ENCODE measurements at places on chromosomes 12 and 14.

GRCh38 chr14:67962215-67962644, 142.7 kb downstream of the RAD51B start:
- DNase-seq, result no peak

DNA sequence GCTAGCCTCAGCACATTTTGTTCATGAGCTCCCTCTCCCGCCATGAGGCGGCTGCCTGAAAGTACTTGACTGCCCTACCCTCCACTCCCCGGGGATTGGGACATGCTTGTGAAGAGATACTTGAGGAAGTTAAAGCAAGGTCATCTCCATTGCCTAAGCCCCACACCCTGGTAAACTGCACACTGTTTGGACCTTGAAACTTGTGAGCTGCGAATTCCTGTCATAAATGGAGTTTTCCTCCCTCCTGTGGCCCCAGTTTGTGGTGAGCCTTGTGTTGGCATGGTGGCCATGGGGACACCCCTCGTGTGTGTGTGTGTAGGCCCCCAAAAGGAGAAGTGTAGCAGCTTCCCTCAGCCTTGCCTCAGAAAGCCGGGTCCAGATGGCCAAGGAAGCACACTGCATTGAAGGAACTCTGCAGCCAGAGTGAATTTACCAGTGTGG, 395.5 kb downstream of the ZFP36L1 start:
- no peak for DNase-seq

DNA sequence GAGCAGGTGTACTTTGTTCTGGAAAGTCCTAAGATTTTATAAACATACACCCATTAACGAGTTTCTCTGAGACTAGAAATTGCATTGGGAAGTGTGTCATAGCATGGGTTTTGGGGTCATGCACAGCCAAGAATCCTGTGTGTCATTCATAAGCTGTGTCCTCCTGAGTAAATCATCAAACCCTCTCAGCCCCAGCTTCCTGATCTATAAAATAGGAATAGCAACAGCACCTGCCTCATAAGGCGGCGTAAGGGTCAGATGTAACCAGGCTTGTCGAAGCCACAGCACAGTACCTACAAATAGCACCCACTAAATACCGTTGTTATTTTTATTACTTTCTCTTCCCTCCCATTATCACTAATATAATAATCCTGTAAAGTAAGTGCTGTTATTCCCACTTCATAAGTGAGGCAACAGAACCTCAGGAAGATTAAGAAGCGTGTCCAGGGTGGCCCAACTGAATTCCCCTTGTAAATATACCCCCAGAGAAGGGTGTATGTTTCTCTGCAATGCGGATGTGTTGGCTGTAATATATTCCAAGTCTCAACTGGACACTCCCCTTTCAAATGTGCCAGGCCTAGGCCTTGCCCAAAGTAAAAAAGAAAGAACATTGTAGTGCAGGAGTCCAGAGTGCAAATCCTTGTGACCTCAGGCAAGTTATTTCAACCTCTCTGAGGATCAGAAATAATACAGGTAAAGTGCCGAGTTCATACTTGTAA, 188.3 kb upstream of the BCL2L14 start:
- no peak for DNase-seq

DNA sequence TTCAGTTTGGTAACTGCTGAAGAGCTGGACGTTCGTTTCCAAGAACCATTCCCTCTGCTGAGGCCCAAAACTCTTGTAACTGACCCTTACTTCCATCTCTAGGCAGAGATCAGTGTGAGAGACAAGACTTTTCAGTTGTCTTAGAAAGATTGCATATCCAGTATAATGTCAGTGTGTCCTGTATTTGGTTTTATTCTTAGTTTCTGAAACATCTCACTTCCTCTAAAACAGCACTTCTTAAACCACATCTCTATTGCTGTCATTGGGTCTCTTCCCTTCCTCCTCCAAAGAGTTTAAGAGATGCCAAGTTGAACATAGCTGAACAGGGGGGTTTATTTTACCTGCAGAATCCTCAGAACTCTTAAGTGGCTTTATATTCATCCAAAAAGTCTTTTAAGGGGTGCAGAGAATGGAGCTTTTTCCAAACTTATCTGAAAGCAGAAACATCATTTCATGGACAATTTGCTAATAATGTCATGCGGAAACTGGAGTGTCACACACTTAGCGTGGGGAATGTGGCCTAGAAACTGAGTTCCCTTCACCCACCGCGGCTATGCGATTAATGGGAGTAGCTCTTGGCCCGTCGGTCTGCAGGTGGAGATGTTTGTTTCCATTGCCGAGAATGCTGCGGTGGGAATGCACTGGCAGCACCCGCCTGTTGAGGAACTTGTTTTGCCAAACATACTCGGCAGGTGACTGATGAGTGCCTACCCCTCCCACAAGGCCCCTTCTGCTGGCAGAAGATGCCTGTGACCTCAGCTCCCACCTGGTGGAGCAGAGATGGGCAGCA, 148.2 kb downstream of the ADGRD1 start:
- no peak for DNase-seq

GRCh38 chr12:55965941-55966407, at the start of gene PMEL:
Gene PMEL (minus strand): TSS chr12:55966042. CDS start chr12:55966011, 31 bp downstream.
- no peak for DNase-seq
